ENCODE measurements at places on chromosomes 12 and 14. TPM values are rescaled to one million over a fixed set of nuclear protein-coding genes. Genes with fewer than 3 reads are reported as not detected.

DNA sequence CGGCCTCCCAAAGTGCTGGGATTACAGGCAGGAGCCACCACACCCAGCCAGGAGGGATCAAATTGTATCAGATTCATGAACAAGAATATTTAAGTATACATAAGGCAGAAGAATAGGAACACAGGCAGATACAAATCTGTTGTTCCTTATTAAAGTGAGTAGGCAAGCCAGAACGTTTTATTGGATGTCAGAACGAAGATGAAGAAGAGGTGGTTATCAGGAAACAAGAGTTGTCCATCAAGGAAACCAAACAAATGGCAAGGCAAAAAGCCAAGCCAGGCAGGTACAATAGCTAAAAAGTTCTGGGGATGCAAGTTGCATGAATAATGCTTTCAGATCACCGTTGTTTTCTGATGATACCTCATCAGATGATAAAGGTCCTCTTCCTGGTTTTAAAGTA lies 31.1 kb upstream of the BAZ1A start:
- DNase-seq, result no peak

- peak; percentile 78 for DNase-seq
Measured at GRCh38 chr14:100239211-100239839, 381 bp downstream of the YY1 start.

The IAPP gene
- polyA plus RNA-seq, result not detected

The ISCU gene
- polyA plus RNA-seq, result 511 TPM

DNA sequence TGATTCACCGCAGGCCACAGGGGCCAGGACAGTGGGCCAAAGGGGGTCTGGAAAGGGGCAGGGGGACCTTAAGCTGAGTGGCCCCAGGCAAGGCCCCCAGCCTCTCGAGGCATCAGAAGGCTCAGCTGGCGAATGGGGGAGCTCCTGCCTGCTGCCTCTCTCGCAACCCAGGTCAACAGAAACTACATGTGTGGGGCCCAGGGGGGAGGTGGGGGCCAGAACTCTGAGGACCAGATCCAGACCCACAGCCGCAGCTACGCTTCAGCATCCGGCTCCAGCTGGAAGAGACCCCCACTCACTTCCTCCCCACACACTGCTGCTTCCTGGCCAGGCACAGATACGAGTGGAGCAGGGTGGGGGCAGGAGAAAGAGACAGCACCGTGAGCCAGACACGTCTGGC lies 46.5 kb downstream of the NCOR2 start:
- no peak for DNase-seq

DNA sequence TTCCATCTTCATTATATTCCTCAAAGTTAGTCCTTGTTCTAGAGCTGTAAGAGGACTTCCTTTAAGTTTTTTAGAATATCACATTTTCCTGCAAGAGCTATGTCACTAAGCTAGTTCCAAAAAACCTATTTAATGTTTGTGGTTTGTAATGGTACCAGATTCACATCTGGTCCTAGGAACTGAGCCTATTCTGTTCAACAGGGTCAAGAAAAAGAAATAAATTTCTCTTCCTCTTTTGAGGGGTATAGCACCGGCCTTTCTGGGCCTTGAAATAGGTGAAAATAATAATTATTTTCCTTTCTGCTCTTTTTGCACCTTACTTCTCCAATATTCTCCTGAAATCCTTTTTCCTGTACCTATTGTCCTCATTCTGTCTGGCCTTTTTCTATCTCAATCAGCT lies 3.6 kb upstream of the STXBP6 start:
- DNase-seq, result no peak

DNA sequence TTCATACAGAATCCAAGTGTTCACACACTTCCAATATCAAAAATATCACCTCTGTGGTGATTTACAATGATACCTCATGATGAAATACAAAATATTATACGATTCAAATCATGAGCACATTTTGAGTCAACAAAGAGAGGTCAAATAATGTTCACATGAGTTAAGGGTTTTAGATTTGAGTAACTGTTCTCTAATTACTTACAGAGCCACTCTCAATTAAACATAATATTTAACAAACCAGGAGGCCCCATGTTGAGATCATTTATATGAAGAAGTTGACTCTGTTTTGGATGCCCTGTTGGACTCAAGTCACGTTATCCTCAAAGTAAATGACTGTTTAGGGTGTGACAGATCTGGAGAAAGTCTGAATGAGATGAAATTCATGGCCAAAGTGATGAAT lies 53.5 kb downstream of the NUAK1 start:
- DNase-seq, result no peak

- DNase-seq, result peak; percentile 56
Measured at GRCh38 chr12:27779416-27779919, 565 bp upstream of the KLHL42 start.

GRCh38 chr14:105617201-105617777 lies 90.9 kb downstream of the TMEM121 start:
- no peak for DNase-seq

The PIWIL1 gene
- 0.15 TPM for polyA plus RNA-seq

DNA sequence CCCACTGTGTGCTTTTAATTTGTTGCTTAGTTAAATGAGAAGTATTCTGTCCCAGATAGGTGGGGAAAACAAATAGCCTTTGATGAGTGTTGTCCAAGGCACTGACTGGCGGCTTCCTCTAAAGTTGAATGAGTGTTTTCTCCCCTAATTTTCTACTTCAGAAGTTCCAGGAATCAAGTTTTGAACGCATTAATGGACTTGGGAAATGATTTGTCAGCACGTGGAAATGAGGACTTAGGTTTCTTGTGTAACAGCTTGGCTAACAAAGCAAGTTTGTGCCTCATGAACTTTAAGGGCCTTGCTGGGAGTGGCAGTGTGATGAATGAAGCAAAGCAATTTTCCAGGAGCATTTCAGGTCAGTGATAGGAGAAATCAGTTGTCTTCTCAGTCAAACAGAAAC lies 56.9 kb downstream of the LIN52 start:
- DNase-seq, result peak; percentile 81

DNA sequence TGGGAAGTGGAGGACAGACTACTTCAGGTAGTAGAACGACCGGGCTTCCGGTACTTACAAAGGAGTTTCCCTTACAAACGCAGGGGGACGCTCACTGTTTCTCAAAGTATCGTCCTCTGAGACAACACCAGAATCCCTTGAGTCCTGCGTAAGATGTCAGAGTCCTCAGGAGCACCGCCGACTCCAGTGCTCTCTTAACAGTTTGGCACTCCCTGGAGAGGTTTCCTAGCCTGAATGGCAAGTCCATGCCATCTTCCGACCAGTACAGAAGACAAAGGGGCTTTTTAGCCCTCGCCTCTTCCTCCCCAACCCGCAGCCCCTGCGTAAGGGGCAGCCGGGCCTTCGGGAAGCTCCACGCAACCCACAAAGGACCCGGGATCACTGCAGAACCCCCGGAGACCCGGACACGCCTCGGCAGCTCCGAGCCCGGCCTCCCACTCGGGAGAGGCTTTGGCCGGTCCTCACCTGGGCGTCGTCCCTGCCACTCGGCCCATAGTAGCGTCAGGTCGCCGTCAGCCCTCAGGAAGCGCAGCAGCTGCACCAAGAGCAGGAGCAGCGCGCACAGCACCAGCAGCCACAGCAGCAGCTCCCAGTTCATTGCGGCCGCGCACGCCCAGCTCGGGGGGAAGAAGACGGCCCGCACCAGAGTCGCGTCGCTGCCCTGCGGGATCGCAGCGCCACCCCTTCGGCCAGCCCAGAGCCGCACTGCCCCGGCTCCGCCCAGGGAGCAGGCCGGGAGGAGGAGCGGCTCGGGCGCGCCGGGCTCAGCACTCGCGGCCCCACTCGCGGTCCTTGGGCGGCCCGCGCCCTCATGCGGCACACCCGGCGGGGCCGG lies at the start of gene DHRS7:
Gene DHRS7, minus strand, starts transcription at position 687 of the 835 bp plus-strand sequence. Its CDS starts 89 bp downstream, at position 598.
- peak; percentile 89 for DNase-seq

DNA sequence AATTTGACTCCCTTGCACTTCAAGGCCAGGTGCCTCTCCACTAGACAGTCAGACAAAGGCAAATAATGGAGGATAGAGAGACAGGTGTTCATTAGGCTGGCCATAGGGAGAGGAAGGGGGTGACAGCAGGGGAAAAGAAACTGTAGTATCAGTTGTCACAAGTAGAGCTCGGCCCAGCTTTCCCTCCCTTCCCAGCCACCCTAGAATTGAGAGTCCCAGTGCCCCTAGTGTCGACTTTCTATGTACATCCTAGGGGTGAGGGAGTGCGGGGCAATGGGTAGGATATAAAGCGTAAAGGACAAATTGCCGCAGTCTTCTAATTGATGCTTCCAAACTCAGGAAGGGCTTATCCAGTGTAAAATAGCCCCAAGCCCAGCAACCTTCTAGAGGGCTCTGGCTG lies 39.0 kb downstream of the BAZ2A start:
- peak; percentile 51 for DNase-seq

DNA sequence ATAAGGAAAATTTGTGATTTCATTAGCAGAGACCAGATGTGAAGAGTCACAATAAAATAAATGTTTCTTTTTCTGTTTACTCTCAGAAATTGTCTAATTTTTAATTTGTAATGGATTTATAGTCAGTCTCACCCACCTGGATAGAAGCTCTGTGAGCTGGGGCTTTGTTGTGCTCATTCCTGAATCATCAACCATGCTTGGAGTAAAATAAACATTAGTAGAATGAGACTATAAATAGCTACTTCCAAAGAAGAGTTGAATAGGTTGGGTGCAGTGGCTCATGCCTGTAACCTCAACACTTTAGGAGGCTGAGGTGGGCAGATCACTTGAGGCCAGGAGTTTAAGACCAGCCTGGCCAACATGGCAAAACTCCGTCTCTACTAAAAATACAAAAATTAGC lies 185.3 kb upstream of the FBXO33 start:
- no peak for DNase-seq
